Hepatocyte (in vitro differentiated cells): ENCODE measurements at places on chromosomes 1 and 21.
A peak's percentile ranks its signal among the peaks of the same experiment; 100 is the strongest.

GRCh38 chr1:869499-870244 lies 54.1 kb upstream of the SAMD11 start:
- peak; percentile 80 for DNase-seq

DNA sequence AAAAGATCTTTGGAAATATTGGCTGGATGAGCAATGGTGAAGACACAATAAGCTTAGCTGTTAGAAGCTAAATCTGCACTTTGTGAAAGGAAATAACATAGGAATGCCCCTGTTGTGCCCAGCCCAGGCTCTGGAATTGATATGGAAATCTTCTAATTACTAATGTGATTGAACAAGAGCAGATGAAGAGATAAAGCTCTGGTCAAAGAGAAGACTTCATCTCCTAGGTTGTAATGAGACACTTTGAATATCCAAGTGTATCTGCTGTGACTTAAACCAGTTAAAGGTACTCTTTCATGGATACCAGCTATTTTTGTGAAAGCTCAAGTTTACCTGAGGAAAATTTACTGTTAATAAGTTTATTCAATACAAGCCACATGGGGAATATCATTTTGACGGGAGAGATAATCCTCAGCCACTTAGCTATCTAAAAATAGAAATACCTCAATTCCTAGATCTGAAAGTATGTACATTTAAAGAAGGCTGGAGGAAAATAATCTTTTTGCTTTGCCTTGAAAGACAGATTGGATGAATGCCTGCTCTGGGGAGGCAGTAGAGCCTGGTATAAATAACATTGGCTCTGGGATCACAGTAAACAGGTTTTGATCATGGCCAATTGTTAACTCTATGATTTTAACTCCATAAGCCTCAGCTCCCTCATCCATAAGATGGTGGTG lies 494.0 kb upstream of the B3GALT2 start:
- DNase-seq, result no peak

- DNase-seq, result peak; percentile 25
Observed at GRCh38 chr21:26798856-26799751, 46.1 kb downstream of the ADAMTS1 start.

GRCh38 chr1:119565131-119565772 lies 58.2 kb downstream of the HSD3B1 start:
- no peak for DNase-seq

GRCh38 chr1:4273243-4273642 lies 373.2 kb upstream of the C1orf174 start:
- no peak for DNase-seq

GRCh38 chr1:28078680-28079626 lies 9.5 kb downstream of the EYA3 start:
- peak; percentile 18 for DNase-seq

GRCh38 chr1:113226148-113226547 lies 153.2 kb downstream of the LRIG2 start:
- no peak for DNase-seq

- DNase-seq, result no peak
Observed at GRCh38 chr1:197843401-197843800, 59.0 kb upstream of the C1orf53 start.

DNA sequence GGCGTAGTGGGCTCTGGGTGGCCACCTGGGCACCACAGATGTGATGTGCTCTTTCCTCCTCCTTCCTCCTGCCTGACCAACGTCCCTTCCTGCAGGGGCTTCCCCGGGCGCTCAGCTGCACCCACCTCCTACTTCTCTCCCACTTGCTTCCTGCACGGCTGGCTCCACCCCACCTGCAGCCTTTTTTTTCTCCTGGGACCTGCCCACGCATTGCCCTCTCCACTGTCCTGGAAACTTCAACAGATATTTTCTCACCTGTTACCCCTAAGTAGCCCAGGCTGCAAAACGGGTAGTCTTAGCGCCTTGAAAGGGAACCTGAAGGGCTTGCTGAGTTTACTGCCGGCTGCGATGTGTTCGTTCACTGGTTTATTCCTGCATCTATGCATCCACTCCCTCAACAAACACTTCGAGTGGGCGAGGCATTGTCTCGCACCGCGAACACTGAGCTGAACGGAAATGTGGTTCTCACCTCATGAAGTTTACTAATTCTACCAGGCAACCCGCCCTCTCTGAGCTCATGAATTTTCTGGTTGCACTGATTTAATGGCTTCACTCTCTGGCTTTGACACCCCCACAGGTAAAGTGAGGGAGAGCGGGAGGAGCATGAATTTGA lies 23.6 kb downstream of the ZBTB18 start:
- DNase-seq, result no peak

DNA sequence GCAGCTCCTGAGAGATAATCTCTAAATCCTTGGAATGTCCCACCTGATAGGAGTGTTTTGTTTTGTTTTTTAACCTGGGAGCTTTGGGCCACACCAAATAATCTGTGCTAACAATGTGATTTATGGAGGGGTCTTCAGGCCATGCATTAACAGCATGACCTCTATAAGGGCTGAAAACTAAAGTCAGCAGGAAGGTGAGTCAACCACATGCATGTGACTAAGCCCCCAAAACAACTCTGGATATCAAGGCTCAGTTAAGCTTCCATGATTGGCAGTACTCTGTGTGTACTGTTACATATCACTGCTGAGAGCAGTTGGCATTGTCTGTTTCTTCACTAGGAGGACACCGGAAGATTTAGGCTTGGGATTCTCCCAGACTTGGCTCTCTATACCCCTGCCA lies 10.7 kb downstream of the AUNIP start:
- DNase-seq, result no peak

DNA sequence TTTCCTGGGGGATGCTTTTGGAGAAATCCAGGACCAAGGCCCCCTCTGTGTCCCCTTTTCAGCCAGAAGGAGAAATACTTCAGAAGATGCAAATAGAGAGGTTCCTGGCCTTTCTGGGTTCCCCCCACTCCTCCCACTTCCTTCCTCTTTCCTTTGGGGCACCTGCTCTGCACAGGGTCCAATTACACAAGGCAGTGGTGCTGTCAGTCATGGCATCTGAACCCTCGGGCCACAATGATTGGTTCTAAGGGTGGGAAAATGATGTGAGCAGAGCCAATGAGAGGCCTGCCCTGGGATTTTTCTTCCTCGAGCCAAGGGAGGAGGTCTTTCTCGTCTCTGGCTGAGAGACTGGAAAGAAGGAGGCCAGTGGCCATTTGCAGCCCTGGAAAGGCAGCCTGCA lies 282.2 kb downstream of the NPHP4 start:
- DNase-seq, result no peak

GRCh38 chr1:55571767-55572166 lies 356.6 kb upstream of the USP24 start:
- no peak for DNase-seq

GRCh38 chr1:55574691-55575225 lies 359.6 kb upstream of the USP24 start:
- no peak for DNase-seq

DNA sequence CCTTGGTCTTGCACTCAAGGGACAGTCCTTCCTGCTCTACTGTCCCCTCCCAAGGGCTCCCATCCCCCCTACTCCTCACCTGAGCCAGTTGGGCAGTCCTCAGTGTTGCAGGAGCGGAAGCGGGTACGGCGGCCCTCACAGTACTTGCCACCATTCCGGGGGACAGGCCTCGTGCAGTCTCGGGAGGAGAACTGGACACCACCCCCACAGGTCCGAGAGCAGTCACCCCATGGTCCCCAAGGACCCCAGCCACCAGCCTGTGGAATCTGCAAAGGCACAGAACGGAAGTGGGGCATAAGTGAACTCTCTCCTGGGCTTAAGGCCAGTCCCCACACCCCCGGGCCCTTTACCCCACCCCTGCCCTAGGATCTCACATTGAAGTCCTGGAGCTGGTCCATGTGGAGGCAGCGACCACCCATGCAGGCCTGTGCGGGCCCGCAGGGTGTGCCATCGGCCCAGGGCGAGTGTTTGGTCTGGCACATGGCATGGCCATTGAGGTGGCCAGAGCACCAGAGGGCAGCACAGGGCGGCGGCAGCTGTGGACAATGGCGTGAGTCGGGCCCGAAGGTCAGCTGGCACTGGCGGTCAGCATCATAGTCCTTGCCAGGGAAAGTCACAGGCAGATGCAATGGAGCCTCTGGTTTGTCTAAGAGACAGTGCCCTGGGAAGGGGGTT lies 5.2 kb downstream of the ADAMTS4 start:
- DNase-seq, result no peak
